ENCODE measurements at places on chromosomes 5 and 9.

- no peak for DNase-seq
These were observed 194.2 kb downstream of the ATP10B start for GRCh38 chr5:160657622-160658458.

GRCh38 chr5:3325201-3325971 lies 270.2 kb upstream of the IRX1 start:
- DNase-seq: no peak

GRCh38 chr9:111483858-111484571 lies at the start of gene ECPAS:
Gene ECPAS, minus strand, starts transcription at chr9:111484383. Its CDS starts 11,465 bp downstream, at chr9:111472918.
- peak; percentile 48 for DNase-seq

DNA sequence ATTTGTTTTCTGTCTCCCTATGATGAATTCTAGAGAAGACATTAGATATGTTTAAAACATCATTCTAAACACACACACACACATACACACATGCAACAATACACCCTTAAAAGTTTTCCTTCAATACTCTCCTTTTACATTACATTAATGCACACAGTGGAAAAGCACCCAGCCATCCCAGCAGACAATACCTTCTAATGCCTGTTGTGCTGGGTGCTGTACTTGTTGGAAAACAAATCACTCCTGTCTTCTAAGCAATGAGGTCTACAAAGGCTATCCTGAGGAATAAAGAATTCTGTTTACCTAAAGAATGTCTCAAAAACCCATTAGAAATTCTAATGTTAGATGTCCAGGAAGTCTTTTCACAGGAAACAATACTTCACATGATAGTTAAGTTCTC lies 259.1 kb upstream of the PPP1R2B start:
- DNase-seq: no peak

DNA sequence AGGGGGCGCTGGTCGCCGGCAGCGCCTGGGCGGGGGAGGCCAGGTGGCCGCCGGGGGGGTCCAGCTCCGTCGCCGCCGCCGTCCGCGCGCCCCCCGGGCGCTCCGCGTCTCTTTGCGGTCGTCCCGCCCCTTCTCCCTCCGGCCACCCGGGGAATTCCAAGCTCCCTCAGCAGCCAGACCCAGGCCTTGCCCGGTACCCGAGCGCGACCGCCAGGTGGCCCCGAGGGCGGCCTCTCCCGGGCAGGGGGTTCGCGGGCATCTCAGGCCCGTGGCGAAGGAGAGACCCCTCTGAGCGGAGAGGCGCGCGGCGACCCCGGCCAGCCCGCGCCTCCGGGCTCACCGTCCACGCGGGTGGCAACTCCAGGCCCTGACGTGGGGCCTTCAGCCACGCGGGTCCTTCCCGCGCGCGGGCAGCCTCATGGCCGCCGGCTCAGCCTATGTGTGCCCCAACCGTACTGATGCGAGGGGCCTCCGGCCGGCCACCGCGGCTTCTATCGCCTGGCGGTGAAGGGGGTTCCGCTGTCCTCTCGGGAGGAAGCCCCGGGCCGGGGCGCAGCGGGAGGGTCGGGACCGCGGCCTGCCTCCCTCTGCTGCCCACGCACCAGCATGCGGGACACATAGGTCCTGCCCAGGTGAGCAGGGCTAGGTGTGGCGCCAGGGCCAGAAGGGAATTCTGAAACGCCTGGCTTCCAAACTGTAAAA lies 529 bp upstream of the NRARP start:
- DNase-seq: no peak

GRCh38 chr5:82669720-82670119 lies 391.6 kb upstream of the RPS23 start:
- DNase-seq: no peak

DNA sequence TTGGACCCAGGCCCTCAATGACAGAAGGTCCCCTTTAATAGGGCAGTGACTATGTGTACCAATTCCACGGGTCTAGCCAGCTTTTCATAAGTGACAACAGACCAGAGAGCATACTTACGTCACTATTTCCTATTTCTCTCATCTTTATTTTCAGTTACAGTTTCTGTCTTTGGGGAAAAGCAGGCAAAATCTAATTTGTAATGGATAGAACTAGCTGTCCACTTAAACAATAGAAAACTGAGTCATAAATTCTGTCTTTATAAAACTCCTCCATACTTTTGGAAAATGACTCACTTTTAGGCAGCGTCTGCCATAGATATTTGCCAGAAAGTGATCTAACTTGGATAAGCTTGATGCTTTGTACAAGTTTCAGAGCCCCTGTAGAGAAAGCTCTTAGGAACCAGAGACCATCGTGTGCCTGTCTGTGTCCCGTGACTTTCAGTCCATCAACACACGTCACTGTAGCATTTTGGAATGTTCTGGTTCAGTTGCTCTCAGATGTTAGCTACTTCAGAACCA lies 101.9 kb downstream of the F2RL2 start:
- DNase-seq: no peak

GRCh38 chr9:130845901-130846481 lies 10.9 kb downstream of the ABL1 start:
- DNase-seq: no peak

GRCh38 chr9:136693490-136694162 lies 6.4 kb upstream of the AGPAT2 start:
- no peak for DNase-seq

DNA sequence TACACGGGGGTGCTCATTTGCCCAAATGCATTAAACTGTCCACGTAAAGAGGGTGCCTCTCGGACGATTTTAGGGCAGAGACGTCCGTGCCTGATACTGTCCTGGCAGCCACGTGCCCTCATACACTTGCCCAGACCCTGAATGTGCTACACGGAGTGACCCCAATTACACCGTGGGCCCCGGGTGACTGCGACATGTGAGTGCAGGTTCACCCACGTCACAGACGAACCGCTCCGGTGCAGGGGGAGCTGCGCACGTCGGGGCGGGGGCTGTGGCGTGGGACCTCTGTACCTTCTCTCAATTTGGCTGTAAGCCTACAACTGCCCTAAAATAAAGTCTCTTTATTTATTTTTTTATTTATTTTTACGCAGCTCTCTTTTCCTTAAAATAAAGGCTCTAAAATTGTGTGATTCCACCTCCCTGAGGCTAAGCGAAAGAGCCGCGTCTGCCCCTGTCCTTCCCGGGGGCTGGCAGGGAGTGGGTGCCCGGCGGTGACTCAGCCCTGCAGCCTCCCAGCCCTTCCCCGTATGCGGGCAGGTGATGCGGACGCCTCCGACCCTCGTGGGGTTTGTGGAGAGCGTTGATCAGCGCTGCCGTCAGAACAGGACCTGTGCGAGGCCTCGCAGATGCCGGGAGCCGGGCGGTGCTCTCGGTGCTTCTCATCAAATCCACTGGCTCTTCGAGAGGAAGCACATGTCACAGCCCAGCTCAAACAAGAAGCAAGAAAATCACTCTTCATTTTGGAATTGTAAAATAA lies 9.2 kb upstream of the EGFL7 start:
- DNase-seq: no peak

DNA sequence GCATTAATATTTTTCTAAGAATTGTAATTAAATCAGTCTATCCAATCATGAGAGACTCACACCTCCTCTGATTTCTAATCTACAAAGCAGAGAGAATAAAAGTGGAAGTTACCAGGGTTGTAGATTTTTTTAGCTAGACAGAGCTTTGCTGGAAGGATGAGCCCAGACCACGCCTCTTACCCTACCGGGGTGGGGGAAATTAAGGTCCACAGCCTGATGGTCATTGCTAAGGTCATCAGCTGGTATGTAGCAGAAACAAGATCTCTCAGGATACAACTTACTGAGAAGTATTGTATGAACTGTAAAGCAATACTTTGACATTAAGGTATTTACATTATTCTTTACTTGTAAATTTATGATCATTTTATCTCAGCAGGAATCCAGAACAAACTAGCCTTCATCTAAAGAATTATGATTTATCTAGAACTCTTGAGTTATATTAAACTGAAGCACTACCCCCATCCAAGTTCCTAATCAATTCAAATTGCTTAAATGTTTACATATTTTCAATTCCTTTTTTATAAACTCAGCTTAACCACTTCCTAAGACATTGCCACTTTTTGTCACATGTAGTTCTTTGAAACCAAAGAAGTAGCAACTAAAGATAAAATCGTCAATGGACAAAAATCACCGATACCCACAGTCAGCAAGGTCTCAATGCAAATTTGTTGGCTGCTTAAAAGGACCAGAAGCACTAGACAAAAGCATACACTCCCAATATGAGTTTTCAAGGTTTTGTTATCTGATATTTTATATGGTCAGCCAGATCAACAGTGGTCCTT lies 225.8 kb upstream of the DAPK1 start:
- DNase-seq: no peak

- DNase-seq: no peak
These were observed 123.4 kb upstream of the APC start for GRCh38 chr5:112614285-112614684.

GRCh38 chr5:60763061-60763460 lies 63.1 kb upstream of the DEPDC1B start:
- no peak for DNase-seq

GRCh38 chr9:102631559-102631958 lies 363.6 kb upstream of the CYLC2 start:
- no peak for DNase-seq

DNA sequence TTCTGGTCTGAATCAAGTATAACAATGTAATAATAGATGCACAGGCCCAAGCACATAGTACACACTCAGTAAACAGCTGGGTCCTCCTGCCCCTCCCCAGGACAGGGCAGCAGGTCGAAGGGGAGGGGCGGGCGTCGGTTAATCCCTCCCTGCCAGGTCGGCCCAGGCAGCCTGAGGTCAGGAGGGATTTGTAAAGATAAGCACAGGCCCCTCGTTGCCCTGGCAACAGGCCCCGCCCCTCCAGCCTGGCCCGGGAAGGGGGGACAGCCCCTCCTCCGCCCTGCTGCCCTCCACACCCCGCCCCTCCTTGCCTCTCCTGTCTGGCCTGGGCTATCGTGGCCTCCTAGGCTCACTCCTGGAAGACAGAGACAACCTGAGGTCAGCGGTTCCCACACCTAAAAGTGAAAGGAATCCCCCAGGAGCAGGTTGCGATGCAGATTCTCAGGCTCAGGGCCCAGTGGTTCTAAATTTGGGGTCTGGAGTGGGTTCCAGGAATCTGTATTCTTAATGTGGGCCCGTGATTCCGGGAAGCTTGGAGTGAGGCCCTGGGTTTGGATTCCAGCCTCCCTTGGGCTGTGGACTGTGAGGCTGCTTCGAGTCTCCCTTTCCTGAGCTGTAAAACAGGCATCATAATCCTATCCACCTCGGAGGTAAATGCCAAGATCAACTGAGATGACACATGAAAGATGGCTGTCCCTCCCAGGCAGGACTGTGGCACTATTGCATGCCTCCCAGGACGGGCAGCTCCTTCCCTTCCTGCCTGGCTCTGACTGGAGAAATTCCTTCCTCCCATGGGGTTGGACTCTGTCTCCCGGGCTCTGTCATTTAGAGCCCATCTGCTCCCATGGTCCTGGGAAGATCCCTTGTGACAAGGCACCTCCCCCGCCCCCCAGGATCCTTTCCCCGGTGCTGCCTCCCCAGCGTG lies 4.4 kb downstream of the CRB2 start:
- DNase-seq: peak; percentile 28

Data from naive thymus-derived CD8-positive, alpha-beta T cell (primary cell).